ENCODE measurements at places on chromosomes 4 and X.

- DNase-seq, result no peak
Measured at GRCh38 chr4:90718931-90719330, 591.7 kb downstream of the CCSER1 start.

- no peak for DNase-seq
Measured at GRCh38 chr4:84870398-84871163, 95.9 kb downstream of the WDFY3 start.

GRCh38 chrX:40087425-40088298 is 10.1 kb downstream of the BCOR start:
- no peak for DNase-seq

DNA sequence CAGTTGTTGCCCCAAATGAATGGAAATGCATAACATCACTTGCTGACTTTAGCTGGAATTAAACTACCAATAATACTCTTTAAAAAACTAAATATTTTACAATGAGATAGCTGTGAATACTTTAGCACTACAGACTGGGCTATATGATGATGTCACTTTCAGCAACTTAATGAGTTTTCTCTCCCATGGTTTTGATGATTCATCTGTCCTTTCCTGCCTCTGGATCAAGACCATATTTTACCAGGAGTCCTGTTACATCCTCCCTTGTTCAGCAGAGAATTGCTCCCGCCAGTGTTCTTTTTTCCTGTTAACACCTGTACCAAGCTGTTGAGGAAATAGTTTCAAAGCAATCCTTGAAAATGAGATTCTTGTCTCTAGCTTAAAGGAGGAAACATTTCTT is 543.0 kb downstream of the SPRY1 start:
- no peak for DNase-seq

DNA sequence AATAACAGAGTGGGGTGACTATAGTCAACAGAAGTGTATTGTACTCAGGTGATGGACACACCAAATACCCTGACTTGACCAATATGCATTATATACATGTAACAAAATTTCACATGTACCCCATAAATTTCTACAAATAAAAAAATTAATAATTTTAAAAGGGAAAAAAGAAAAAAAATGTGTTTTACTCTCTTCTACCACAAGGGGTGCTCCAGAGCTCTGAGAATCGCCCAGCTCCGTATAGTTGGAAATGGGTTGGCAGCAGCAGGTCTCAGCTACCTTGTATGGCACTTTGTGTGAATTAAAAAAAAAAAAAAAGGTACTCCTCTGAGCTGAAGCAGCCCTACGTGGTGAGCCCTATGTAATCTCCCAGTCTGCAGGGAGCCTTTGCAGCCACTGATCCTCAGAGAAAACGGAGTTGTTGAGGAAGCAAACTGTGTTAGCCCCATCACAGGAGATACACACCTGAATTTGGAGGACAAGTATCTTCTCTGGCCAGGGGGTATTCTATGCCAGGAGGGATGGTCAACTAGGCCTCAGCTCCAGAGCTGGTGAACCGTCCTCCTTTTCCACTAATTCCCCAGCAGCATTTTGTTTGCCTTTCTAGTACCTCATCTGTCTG is 17.2 kb upstream of the POLA1 start:
- DNase-seq, result no peak

GRCh38 chr4:128449251-128449650 is 161.6 kb upstream of the PGRMC2 start:
- no peak for DNase-seq

DNA sequence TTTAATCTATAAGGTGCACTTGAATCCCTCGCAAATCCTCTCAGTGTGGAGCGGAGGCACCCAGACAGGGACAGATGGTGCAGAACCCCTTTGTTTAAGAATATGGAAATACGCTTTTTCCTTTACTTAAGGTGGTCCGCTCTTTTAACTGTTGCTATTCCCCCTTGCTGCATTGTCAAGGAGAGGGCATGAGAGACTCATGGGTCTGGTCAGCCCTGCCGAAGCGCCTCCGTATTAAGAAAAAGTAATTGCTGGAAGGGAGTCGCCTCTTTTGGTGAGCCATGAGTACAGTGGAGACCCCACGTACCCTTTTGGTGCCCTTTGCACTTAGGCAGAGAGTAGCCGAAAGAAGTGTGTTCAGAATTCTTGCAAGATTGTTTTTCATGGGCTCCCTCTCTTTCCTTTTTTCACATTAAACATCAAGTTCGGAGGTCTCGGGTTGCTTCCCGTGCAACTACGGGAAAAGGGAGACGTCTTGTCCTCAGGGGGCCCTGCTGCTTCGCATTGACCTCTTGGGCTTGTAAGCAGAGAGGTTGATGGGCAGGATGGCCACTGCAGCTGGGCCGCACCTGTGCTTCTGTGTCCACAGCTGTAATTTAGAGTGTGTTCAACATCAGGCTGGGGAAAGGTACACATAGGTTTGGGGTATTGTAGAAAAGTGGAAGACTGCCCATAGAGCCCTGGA is 109.6 kb downstream of the SPRY1 start:
- no peak for DNase-seq

DNA sequence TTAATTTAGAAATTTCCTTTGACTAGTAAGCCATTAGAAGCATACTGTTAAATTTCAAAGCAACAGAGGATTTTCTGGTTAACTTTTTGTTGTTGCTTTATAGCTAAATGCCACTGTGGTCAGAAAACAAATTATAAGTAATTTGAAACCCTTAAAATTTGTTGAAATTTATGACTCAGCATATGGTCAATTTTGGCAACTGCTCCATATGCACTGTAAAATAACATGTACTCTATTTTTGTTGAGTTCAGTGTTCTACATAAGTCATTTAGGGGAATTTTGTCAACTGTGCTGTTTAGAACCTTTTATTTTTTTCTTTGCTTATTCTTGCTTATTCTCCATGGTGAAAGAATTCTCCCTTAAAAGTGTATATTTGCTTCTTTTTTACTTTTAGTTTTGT is 28.6 kb downstream of the SCLT1 start:
- no peak for DNase-seq

- DNase-seq, result no peak
Measured at GRCh38 chrX:130080791-130081367, 29.4 kb downstream of the ELF4 start.

DNA sequence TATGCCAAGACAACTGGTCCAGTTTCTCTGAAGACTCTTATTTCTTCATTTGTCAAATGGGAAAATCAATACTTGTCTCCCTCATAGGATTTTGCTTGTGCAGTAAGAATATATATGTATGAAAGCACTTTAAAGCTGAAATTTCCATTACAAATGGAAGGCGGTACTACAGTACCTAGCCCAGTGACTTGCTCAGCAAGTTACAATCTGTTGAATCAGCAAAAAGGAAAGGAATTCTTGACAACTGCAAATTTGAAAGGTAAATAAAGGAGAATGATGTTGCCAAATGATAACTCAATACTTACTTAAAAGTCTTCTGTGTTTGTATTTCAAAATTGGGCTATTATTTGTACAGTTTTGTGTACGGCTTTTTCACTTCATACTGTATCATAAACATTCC is 71.1 kb downstream of the PKD2 start:
- DNase-seq, result no peak

- DNase-seq, result no peak
Measured at GRCh38 chrX:122703762-122704161, 480.3 kb upstream of the GRIA3 start.

DNA sequence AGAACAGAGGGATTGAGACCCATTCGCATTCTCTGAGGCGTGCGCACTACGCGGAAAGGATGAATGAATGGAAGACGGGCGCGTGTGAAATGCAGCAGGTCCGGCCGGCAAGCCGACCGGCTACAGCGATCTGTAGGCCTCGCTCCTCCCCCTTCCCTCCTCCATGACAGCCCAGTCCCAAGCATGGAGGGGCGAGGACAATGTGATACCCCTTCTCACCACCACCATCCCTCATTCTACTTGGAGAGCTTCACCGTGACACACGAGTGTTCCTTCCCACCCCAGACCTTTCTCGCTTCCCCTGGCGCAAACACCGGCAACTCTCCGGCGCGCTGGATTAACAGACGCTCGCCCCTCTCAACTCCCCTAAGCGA is 815 bp downstream of the EIF4E start:
- peak; percentile 45 for DNase-seq

- DNase-seq, result no peak
Measured at GRCh38 chr4:35614120-35614519, 630.2 kb downstream of the ARAP2 start.

DNA sequence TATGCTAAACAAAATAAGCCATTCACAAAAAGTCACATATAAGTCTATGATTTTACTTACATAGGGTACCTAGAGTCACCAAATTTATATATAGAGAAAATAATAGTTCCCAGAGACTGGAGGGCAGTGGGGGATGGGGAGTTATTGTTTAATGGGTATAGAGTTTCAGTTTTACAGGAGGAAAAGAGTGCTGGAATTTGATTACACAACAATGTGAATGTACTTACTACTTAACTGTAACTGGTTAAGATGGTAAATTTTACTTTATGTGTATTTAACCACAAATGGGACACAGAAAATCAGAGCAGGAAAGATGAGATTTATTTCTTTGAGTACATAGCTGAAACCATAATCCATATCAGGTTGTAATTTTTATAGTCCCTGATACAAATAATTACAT is 144.4 kb downstream of the TMA16 start:
- DNase-seq, result no peak

DNA sequence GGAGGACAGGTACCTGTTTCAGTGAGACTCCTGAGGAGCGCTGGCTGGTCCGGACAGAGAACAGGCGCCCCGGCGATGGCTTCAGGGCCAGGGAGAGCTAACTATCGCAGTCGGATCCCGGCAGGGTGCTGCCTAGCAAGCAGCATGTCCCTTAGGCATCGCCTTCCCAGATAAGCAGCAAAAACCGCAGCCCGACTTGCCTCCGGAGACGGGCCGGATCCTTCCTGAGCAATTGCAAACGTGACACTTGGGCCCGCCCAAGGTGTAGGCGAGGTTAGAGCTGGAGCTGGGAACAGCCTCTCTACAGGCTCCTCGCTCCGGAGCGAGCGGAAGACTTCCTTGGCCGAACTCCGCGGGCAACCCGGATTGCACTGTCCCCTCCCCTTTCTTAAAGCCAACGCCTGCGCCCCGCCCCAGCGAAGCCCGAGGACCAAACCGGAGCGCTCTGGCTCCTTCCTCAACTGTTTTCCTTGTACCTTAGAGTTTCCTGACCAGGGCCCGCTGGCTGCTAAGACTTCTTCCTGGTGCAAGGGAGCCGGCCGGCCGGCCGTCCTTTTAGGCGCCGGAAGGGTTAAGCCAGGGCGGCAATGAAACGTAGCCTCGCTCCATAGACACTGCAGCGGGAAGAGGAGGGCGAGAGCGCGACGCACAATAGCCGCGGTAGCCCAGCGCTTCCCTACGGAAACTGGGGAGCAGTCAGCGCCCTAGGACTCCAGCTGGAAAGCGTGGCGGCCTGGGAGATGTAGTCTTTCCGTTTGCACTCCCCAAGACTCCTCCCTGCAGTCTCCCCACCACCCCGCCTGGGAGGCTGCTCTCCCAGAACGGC is at the start of gene OPHN1:
Gene OPHN1 (minus strand): TSS at position 341 of the 826 bp plus-strand sequence. CDS start 475 bp downstream, outside the sequence.
- no peak for DNase-seq
